Smooth muscle cell of trachea (primary cell): ENCODE measurements at places on chromosomes 2 and 18. TPM values are rescaled to one million over a fixed set of nuclear protein-coding genes. Genes with fewer than 3 reads are reported as not detected.

The NEB gene
- total RNA-seq: 0.15 and 0.17 TPM in 2 replicates

The MYOM1 gene
- total RNA-seq: 0.15 and 0.99 TPM in 2 replicates

The ELMOD3 gene
- total RNA-seq: 15.9 and 19.8 TPM in 2 replicates

The CROCC2 gene
- total RNA-seq: 0.50 and 1.0 TPM in 2 replicates

The ANAPC1 gene
- 42.7 and 51.9 TPM in 2 replicates for total RNA-seq

The MC2R gene
- not detected in 2 replicates for total RNA-seq

The CPLX4 gene
- not detected in 2 replicates for total RNA-seq

The STPG4 gene
- 0.17 TPM in 1 of 2 replicates, not detected in the other for total RNA-seq

The SERPINB13 gene
- not detected in 2 replicates for total RNA-seq

The MERTK gene
- total RNA-seq: 0.29 and 0.99 TPM in 2 replicates

The LYG2 gene
- total RNA-seq: not detected in 2 replicates
